ENCODE measurements at places on chromosomes 13 and 19. TPM values are rescaled to one million over a fixed set of nuclear protein-coding genes. Genes with fewer than 3 reads are reported as not detected.

The ZNF790 gene
- 16.0 TPM for total RNA-seq

The ACER1 gene
- total RNA-seq: not detected

The CCDC169 gene
- total RNA-seq: 4.9 TPM

The BTBD2 gene
- 48.9 TPM for total RNA-seq

The UBL5 gene
- total RNA-seq: 76.4 TPM

The ZNF20 gene
- 8.7 TPM for total RNA-seq

The MAB21L1 gene
- total RNA-seq: 92.3 TPM

The PEPD gene
- 24.6 TPM for total RNA-seq

Measured in cerebellum (tissue), 4 donors.